ENCODE measurements at places on chromosomes 4 and X. TPM values are rescaled to one million over a fixed set of nuclear protein-coding genes. Genes with fewer than 3 reads are reported as not detected.

UGT2B17 gene
- not detected for total RNA-seq

MAGEB2 gene
- total RNA-seq, result not detected

F8A3 gene
- total RNA-seq, result 2.3 TPM

USP51 gene
- 0.88 TPM for total RNA-seq

VCX3B gene
- not detected for total RNA-seq

ERAS gene
- 0.22 TPM for total RNA-seq

FTSJ1 gene
- 117 TPM for total RNA-seq

TDO2 gene
- total RNA-seq, result 12.3 TPM

MSX1 gene
- total RNA-seq, result 3.3 TPM
